ENCODE measurements at places on chromosomes 1 and 21. TPM values are rescaled to one million over a fixed set of nuclear protein-coding genes. Genes with fewer than 3 reads are reported as not detected.

Gene TGFB2
- total RNA-seq: 32.0 TPM

Gene MYBPH
- 2.1 TPM for total RNA-seq

Gene DENND2C
- 14.9 TPM for total RNA-seq

Gene ISG20L2
- total RNA-seq: 6.6 TPM

Gene CD52
- 2.8 TPM for total RNA-seq

Gene MAP3K7CL
- total RNA-seq: 12.9 TPM

Measured in skin of body (tissue), 3 donors.